ENCODE measurements at places on chromosomes 1 and 21.

DNA sequence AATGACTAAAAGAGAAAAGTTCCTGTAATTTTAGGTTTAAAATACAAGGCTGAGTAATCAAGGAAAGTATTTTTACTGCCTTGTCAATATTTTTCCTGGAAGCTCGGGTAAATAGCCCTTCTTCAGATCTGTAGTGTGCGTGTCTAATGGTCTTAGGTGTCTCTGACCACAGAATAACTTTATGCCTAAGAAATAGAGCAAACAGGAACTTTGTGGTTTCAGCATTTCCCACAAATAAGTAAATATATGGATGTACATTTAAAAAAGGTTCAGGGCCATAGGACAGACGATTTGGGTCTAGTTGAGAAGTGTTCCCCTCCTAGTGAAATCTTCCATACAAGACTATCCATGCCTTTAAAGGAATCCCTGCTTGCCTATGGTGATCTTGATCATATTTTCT, 107.0 kb downstream of the ZC3H11B start:
- H3K4me3 ChIP-seq, result no peak overlapping the region
- no peaks in the 10 kb centered on the region for H3K27me3 ChIP-seq
- H3K27ac ChIP-seq, result no peak overlapping the region
- no peaks in the 10 kb centered on the region for H3K36me3 ChIP-seq
- DNase-seq, result no peak

- H3K27me3 ChIP-seq, result no peaks in the 10 kb centered on the region
- peaks cover 17% of the 10 kb centered on the region for H3K36me3 ChIP-seq
- no peak overlapping the region for H3K4me3 ChIP-seq
- no peak overlapping the region for H3K27ac ChIP-seq
- H3K4me1 ChIP-seq, result no peaks in the 10 kb centered on the region
These were observed 386.5 kb upstream of the BRINP3 start for GRCh38 chr1:190864013-190864641.

GRCh38 chr1:22855668-22856606, 116.7 kb downstream of the LACTBL1 start:
- H3K27ac ChIP-seq, result no peak overlapping the region
- H3K27me3 ChIP-seq, result peaks cover 10% of the 10 kb centered on the region
- H3K4me1 ChIP-seq, result peaks cover 27% of the 10 kb centered on the region
- no peak overlapping the region for H3K4me3 ChIP-seq

DNA sequence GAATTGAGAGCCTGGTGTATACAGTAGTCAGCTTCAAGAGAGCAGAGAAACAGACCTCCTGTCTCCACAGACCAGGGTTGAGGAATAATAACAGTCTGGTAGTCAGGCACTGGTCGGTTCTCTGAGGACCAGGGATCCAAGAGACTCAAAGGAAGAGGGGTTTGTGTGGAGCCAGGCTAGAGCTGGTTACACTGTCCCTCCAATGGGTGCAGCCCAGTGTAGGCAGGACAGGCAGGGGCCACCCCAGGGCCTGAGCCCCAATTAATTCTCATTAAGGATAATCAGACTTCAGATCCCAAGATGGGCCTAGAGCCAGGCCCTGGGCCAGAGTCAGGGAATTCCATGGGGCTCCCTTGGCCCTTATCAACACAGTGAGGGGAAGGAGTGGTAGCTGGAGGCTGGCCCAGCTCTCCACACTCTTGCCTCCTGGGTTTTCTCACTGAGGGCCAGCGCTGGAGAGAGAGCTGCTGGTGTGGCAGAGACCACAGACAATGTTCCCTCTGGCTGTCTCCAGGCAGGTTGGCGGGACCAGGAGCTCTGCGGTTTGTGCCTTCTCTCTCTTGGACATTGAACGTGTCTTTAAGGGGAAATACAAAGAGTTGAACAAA, 9.1 kb downstream of the SEMA4A start:
- no peak overlapping the region for H3K4me3 ChIP-seq
- peak overlapping the region; percentile 57 for H3K27ac ChIP-seq
- DNase-seq, result no peak
- H3K36me3 ChIP-seq, result 0 out of 2 replicates have a peak, but pooled peaks cover 4% of the 10 kb centered on the region
- no peaks in the 10 kb centered on the region for H3K27me3 ChIP-seq
- H3K4me1 ChIP-seq, result peaks cover 20% of the 10 kb centered on the region

DNA sequence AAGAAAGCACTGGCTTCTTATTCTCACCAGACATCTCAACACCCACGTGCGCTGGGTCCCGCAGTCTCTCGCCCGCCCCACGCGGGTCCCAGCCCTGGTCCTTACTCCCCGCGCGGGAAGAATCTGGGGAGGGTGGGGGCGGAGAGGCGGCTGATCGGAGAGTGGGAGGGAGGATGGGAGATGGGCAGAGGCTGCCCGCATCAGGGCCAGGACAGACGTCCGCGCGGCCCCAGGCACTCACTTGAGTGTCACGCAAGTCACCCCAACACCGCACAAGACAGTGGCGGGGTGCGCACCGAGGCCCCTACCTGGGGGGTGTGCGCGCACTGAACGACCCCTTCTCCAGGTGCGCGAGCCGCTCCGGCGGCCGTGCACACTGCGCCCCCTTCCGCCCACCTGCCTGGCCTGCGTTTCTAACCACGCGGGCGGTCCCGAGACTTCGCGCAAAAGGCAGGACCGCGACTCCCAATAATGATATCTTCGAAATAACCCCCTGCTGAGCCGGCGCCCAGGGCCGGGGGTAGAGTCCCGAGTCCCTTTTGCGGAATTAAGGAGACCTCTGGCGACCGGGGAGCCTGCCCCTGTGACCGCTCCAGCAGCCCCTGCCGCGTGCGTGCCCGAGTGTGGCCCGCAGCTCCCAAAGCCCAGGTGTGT, 6.0 kb upstream of the SIM2 start:
- peaks cover 98% of the 10 kb centered on the region for H3K27me3 ChIP-seq
- H3K4me3 ChIP-seq, result peak overlapping the region; percentile 52
- DNase-seq, result peak; percentile 67
- H3K36me3 ChIP-seq, result peaks cover 2% of the 10 kb centered on the region
- H3K27ac ChIP-seq, result no peak overlapping the region

DNA sequence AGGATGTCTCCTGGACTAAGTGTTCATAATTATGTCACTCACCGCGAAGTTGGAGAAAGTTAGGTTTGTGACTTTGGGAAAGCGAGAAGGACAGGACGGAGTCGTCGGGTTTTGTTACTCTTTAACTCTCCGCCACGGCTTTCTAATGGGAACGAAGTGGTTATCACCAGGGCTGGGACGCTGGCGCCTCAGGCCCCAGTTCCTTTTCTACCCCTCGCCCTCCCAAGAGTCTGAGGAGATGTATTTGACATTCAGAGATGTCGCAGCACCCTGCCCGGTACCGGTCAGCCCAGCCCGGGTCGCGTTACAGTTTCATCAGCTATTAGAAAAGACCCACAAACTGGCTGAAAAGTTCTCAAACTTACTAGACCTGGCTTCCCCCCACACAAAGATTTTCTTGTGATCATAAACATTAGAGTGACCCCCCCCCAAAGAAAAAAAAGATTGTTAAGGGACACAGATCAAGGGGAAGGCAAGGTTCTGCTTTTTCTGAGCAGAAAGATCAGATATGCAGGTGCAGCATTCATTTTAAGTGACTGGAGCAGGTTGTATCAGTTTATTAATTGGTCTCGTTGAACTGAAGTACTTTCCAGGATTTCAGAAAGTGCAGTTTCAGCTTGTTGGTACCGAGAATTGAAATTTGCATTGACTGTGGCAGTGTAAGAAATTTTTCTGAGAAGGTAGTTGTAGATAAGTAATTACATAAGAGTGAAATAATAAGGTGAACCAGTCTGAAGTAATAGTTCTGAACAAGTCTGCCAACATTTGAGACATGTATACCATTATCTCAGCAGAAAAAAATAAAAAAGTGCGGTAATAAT, 859 bp upstream of the ZBTB18 start:
- peaks cover 13% of the 10 kb centered on the region for H3K27me3 ChIP-seq
- 0 out of 2 replicates have a peak, but pooled peaks cover under 1% of the 10 kb centered on the region for H3K36me3 ChIP-seq
- no peak for DNase-seq
- peaks cover 13% of the 10 kb centered on the region for H3K4me1 ChIP-seq
- H3K4me3 ChIP-seq, result peak overlapping the region; percentile 90

GRCh38 chr21:38679534-38679933, 126.2 kb upstream of the ETS2 start:
- peaks cover 9% of the 10 kb centered on the region for H3K4me1 ChIP-seq
- no peak overlapping the region for H3K27ac ChIP-seq
- no peak overlapping the region for H3K4me3 ChIP-seq
- no peaks in the 10 kb centered on the region for H3K36me3 ChIP-seq
- H3K27me3 ChIP-seq, result no peaks in the 10 kb centered on the region
- no peak for DNase-seq

DNA sequence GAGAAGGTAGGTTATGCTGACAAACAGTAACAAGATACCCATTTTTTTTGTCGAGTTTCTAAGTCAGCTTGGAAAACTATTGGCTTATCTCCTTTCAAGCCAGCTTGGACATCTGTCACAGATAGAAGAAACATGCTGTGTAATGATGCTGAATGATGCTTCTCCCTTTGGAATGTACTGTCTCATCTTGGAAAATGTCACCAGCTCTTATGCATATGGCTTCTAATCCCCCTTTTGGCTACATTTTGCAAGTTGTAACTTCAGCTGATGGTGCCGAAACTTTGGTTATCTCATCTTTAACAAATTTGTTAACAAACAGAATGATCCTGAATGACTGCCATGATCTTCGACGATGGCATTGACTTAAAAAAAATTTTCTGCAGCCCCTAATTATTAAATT, 68.8 kb upstream of the ST6GALNAC3 start:
- no peaks in the 10 kb centered on the region for H3K4me1 ChIP-seq
- no peaks in the 10 kb centered on the region for H3K36me3 ChIP-seq
- no peak overlapping the region for H3K4me3 ChIP-seq
- DNase-seq, result no peak

- no peak overlapping the region for H3K27ac ChIP-seq
- peaks cover 22% of the 10 kb centered on the region for H3K4me1 ChIP-seq
- no peak overlapping the region for H3K4me3 ChIP-seq
- DNase-seq, result no peak
- H3K27me3 ChIP-seq, result no peaks in the 10 kb centered on the region
These were observed 16.3 kb downstream of the RPS6KC1 start for GRCh38 chr1:213067352-213067751.

- no peak overlapping the region for H3K4me3 ChIP-seq
- H3K36me3 ChIP-seq, result peaks cover 10% of the 10 kb centered on the region
- DNase-seq, result no peak
- H3K4me1 ChIP-seq, result no peaks in the 10 kb centered on the region
These were observed 123.8 kb downstream of the BARHL2 start for GRCh38 chr1:90593312-90593711.

- peaks cover 16% of the 10 kb centered on the region for H3K27me3 ChIP-seq
- no peak for DNase-seq
- peaks cover 22% of the 10 kb centered on the region for H3K4me1 ChIP-seq
These were observed 194.6 kb upstream of the LMO4 start for GRCh38 chr1:87134061-87134460.

- peaks cover 39% of the 10 kb centered on the region for H3K4me1 ChIP-seq
- no peak for DNase-seq
- H3K4me3 ChIP-seq, result no peak overlapping the region
- H3K27ac ChIP-seq, result no peak overlapping the region
- H3K36me3 ChIP-seq, result no peaks in the 10 kb centered on the region
- no peaks in the 10 kb centered on the region for H3K27me3 ChIP-seq
These were observed 61.5 kb downstream of the SIPA1L2 start for GRCh38 chr1:232568331-232568852.

- peaks cover 14% of the 10 kb centered on the region for H3K36me3 ChIP-seq
- H3K27ac ChIP-seq, result no peak overlapping the region
- H3K4me3 ChIP-seq, result no peak overlapping the region
These were observed 76.1 kb downstream of the PGM1 start for GRCh38 chr1:63669151-63669961.

Data from WTC11 (cell line).